ENCODE measurements at places on chromosomes 7 and 10.

DNA sequence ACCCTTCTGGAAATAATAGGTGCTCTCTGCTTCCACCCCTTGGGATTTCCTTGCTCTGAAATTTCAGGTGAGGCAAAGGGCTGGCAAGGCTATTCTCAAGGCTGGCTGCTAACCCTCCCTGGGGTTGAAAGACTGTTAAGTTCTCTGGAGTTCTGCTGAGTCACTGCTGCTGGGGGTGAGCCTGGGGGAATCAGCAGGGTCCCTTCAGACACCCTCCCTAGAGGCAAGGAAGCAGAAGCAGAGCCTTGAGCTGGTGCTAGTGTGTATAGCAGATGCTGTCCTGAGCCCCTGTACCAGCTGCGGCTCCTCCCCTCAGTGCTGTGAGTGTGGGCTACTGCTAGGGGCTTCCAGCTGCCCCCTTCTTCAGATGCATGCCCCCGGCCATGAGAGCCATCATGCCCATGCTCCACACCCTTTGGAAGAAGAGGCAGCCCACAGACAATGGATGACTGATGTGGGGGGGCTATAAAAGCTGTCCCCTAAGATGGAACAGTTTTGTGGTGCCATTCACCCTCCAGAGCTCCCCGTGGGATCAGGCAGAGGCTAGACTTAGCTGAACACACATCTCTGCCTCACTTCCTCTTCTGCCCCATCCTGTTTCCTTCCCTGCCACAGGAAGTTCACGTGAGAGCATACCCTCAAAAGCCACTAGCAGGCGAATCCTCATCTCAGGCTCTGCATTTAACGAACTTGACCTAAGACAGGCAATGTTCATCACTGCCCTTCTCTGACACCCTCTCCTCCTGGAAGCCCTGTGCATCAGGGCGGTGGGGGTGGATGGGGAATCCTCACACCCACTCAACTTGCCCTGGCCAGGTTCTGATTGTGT lies 91.8 kb downstream of the SH3PXD2A start:
- DNase-seq: no peak

DNA sequence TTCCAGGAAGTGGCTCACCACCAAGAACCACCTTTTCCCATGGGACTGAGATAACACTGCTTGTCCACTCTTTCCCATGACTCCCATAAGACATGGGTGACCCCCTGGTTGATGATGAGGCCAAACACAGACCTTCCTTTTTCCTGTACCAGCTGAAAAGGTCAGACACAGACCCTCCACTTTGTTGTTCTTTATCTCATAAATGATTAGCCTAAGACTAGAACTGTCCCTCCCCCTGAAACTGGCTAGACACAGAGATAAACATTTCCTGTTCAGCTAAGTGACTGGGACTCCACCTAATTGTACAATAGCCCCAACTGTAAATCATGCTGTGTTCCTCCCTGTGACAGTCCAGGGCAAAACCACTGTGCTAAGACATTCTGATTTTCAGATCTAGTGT lies 8.2 kb upstream of the NRG3 start:
- DNase-seq: no peak

- DNase-seq: no peak
Measured at GRCh38 chr7:142863891-142864685, 9.2 kb downstream of the EPHB6 start.

- DNase-seq: no peak
Measured at GRCh38 chr7:93723424-93724124, 149.1 kb upstream of the CALCR start.

DNA sequence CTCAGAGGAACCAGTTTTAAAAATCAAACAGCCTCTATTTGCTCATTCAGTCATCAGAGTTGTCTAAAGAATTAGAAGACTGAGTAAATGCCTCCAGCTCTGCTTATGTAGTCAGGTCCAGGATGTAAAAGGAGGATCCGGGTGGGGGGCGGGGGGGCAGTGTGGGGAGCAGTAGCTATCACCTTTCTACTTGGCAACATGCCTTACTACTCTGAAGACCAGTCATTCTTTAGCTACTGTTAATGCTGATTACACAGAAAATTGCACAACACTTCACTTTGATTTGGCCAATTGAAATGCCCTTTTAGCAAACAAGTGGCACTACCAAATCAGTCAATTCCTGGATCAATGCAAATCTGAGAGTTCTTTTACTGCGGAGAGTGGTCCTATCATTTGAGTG lies 164.2 kb downstream of the NXPH1 start:
- no peak for DNase-seq

GRCh38 chr10:122233857-122234348 lies 37.2 kb upstream of the BTBD16 start:
- DNase-seq: no peak

DNA sequence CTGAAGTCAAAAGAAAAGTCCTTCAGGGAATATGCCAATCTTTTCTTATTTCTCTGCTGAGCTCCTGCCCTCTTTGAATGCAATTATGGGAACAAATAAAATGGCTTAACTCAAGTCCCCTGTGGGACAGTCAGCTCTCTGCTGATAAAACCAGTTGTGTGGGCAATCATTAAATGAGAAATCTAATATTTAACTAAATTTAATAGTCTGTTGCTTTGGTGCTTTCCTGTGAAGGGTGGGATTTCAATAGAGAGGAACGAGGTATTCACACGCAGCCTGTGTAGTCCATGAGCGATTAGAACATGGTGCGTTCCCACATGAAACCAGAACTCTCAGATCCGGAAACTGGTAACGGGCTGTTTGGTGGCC lies 138.4 kb downstream of the PAXIP1 start:
- no peak for DNase-seq

- DNase-seq: no peak
Measured at GRCh38 chr7:92292981-92293380, 47.2 kb downstream of the ANKIB1 start.

- no peak for DNase-seq
Measured at GRCh38 chr10:30999070-30999712, 32.5 kb downstream of the ZNF438 start.

DNA sequence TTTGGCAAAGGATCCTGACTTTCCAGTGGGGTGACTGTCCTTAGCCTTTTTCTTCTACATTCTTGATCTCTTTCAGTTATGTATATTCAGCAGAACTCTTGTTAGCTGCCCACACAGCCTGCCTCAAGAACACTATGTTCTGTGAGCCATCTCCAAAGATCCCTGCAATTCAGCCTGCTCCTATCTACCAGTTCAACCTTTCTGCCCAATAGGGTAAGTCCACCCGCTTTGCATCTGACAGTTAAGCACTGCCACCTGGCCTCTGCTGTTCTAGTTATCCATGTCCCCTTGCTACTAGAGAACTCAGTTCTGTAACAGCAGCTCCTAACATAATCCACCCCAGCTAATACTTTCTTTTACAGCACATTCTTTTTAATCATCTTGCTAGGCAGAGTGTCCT lies 13.5 kb downstream of the OR9A2 start:
- DNase-seq: no peak

- DNase-seq: no peak
Measured at GRCh38 chr10:60606343-60607080, 171.8 kb upstream of the CDK1 start.

DNA sequence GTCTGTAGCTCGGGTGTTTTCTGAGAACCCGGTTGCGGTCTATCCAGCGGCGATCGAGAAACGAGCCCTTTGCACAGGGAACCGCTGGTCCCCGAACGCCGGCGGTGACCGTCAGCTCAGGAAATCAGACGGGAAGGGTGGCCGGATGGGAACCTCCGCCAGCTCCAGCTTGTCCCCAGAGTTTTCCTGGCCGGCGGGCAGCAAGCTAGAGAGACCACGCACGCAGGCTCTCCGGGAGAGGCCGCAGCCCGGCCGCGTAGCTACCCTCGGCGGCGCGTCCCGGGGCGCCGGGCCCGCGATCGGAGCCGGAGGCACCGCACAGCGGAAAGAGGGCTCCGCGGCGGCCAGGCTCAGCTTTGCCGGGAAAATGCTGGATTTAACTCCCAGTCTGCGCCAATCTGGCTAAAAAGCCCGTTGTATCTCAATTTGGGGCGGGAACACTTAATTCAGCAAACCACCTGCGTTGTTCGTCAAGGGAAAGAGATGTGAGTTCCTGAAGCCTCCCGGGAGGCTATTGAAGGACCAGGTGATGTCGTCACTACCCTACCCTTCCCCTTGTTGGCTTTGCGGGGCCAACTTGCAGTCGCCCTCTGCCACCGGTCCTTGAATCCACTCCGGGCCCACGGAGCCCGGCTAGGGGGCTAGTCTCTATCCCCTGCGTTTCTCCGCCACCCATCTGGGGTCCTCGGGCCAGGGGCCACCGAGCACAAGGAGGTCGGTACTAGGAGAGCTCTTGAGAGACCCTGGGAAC lies 859 bp upstream of the CH25H start:
- no peak for DNase-seq

GRCh38 chr10:61099756-61100155 lies 155.8 kb upstream of the RHOBTB1 start:
- no peak for DNase-seq

DNA sequence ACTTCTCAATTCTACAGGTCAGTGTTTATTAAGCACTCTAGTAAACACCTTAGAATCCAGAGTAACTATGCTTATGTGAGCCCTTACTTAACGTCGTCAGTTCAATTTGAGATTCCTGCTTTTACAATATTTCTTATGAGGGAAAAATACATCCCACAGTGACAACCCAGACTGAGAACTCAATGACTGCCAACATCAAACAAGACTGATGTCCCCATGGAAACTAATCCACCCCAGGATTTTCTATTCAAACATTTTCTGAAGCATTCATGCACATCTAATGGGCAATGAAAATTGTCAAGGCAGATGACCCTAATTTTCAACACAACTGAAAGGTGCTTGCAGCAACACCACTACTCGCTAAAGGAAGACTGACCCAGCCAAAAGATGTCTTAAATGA lies 67.0 kb downstream of the ATE1 start:
- DNase-seq: no peak

- no peak for DNase-seq
Measured at GRCh38 chr7:150406312-150406566, 27.1 kb downstream of the ZNF775 start.

- DNase-seq: no peak
Measured at GRCh38 chr10:131885391-131886165, 15.2 kb upstream of the PPP2R2D start.

- no peak for DNase-seq
Measured at GRCh38 chr10:24645784-24646183, 77.9 kb downstream of the ARHGAP21 start.

- DNase-seq: no peak
Measured at GRCh38 chr7:100687751-100688300, 6.2 kb downstream of the GIGYF1 start.

DNA sequence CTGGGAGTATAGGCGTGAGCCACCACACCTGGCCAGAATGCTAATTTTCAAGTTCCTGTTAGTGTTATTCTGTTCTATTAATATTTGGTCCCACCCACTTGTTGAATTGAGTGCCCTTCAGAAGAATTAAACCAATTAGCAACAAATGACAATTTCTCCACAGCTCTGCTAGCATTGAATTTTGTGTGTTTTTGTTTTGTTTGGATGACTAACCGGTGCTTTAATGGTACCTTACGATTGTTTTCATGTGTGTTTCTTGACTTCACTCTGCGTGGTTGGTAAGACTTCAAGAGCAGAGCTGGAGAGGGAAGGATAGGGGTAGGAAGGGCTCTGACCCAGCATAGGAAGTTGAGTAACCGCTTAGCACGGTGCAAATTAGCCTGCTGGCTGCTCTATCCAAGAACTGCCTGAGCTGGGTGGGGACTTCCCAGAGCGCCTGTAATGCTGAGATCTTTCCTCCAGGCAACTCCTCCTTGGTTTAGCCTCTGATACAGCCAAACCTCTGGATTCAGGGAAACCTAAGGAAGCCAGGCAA lies 4.6 kb downstream of the ARPC1B start:
- no peak for DNase-seq

GRCh38 chr7:139725077-139725476 lies 52.7 kb downstream of the HIPK2 start:
- no peak for DNase-seq
